T-cell (primary cell): ENCODE measurements at places on chromosomes 6 and 20. TPM values are rescaled to one million over a fixed set of nuclear protein-coding genes. Genes with fewer than 3 reads are reported as not detected.

- DNase-seq: no peak
Measured at GRCh38 chr6:9116026-9116425, 680.7 kb upstream of the SLC35B3 start.

GRCh38 chr6:98687752-98688151 lies 146.6 kb upstream of the POU3F2 start:
- DNase-seq: no peak

DNA sequence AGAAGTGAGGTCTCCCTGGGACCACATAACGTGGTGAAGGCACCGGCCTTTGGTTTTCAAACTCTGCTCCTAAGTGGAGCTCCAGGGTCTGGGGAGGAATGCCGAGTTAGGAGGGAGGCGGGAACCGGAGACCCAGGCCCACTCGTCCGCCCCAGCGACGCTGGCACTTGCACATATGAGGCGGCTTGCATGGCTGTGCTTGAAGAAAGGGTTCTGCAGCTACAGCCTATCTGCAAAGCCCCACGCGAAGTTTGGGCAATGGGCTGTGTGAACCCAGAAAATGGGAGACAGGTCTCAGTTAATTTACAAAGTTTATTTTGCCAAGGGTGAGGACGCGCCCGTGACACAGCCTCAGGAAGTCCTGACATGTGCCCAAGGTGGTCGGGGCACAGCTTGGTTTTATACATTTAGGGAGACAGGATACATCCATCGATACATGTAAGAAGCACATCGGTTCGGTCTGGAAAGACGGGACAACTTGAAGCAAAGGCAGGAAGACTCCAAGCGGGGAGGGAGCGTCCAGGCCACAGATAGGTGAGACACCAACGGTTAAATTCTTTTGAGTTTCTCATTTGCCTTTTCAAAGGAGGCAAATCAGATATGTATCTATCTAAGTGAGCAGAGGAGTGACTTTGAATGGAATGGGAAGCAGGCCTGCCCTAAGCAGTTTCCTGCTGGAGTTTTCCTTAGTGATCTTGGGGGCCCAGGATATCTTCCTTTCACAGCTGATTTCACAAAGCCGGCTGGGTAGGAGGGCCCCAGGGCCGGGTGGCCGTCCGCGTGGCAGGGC lies 782 bp upstream of the PCMTD2 start:
- no peak for DNase-seq

GRCh38 chr6:135826236-135826804 lies 25.2 kb upstream of the PDE7B start:
- no peak for DNase-seq

DNA sequence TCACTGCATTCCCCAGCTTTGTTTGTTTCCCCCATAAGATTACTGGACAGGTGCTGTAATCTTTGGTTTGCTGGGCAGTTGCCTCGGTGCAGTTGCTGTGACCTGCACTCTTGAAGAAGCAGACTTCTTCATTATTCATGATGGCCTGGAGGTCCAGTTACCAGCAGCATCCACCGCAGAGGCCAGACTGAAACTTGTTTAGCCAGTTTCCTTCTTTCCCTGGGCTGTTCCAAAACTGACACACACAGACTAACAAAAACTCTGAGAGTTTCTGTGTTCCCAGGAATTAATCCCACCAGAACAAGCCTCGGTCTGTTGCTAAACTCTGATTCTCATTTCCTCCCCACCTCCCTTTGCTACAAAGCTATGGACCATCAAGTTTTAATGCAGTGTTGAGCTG lies 144.1 kb downstream of the QRSL1 start:
- DNase-seq: no peak

DNA sequence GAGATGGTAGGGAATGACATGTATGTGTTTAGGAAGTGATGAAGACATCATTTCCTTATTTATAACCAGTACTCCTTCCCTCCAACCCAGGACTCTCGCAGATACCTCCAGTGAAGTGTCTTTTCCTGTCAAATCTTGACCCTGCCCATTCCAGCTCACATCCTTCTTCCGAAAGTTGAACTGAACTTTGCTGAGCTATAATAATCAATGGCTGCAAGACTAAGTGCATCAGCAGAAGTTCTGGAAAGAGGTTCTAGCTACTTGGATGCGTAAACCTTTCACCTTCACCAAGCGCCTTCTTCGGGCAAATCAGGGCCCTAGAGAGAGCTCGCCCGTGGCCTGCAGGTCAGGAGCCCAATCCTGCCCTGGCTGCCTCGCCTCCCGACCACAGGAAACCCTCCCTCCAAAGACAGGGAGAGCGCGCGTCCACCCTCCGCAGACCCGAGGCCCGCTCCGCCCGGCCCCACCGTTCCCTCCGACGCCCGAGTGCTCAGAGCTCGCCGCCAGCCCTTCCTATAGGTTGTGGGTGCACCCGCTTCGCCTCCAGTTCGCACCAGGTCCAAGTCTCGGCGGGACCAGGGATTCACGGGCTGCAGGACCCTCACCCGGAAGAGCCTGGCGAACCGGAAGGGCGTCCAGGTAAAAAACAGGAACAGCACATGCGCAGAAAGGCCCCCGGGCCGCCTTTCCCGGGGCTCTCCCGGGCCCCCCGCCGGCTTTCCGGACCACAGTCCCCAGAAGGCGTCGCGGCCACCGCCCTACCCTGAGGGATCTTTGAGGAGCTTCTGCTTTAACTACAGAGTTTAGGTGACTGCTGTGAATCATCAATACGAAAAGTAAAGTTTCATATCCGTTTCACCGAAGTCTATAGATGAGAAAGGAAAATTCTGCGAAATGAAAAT lies at the start of gene ZNF334:
ZNF334 (minus strand) TSS at position 617 of the 902 bp plus-strand sequence. CDS start 1,457 bp downstream, outside the sequence.
- no peak for DNase-seq

DNA sequence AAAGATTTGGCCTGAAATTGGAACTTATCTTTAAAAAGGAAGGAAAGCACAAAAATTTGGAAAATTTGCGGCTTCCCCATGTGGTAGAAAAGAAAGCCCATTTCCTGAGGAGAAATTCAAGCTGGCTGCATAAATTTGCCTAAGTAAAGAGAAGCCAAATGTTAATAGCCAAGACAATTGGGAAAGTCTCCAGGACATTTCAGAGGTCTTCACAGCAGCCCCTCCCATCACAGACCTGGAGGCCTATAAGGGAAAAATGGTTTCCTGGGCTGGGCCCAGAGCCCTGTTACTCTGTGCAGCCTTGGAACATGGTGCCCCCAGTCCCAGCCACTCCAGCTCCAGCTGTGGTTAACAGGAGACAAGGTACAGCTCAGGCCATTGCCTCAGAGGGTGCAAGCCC lies 736.5 kb downstream of the HACE1 start:
- no peak for DNase-seq

DNA sequence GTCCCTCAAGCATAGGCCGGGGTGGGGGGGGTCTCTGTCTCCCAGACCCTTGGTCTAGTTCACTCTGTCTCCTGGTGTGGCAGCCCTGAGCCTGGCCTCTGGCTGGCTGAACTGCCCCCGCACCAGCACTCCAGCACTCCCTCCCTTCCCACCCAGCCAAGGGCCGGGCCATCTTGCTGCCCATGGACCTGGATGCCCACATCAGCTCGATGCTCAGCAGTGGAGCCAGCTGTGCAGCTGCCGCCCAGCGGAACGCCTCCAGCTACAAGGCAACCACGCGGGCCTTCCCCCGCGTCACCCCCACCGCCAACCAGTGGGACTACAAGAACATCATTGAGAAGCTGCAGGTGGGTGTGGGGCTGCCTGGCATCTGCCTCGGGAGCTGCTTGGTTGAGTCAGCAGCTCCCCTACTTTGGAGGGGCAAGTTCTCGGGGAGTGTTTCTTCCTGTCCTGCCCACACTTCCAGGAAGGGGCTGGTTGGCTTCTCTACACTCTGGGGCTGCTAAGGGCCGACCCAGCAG lies 28.4 kb downstream of the UQCC2 start:
- peak; percentile 22 for DNase-seq

DNA sequence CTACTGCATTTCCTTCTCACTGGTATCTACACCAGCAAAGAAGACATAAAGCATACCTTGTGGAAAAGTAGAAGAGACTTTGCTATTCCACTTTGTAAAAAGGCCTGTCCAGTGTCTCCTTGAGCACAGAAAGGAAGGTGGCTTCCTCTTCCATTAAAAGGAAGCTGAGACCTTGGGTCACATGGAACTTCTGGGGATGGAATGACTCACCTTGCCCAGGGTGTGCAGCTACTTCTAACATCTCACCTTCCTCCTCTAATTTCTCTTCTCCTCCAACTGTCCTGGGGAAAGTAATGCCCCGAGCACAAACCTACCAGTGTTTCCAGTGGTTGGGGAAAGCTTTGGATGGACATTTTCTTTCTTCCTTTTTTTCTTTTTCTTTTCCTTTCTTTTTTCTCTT lies 848.8 kb upstream of the MAP3K7 start:
- DNase-seq: no peak

- no peak for DNase-seq
Measured at GRCh38 chr6:10956776-10957175, 69.9 kb downstream of the SYCP2L start.

GRCh38 chr20:46269372-46269771 lies 38.9 kb downstream of the CDH22 start:
- DNase-seq: no peak

GRCh38 chr6:48813836-48814235 lies 649.2 kb downstream of the MMUT start:
- no peak for DNase-seq

GRCh38 chr6:79628466-79629288 lies 2.5 kb upstream of the SH3BGRL2 start:
- DNase-seq: no peak

DNA sequence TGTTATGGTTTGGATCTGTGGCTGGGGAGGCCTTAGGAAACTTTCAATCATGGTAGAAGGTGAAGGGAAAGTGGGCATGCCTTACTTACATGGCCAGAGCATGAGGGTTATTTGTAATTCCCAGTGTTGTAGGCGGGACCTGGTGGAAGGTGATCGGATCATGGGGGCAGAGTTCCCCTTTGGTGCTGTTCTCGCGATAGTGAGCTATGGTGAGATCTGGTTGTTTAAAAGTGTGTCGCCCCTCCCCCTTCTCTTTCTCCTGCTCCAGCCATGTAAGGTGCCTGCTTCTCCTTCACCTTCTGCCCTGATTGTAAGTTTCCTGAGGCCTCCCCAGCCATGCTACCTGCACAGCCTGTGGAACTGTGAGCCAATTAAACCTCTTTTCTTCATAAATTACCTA lies 145.8 kb downstream of the TFAP2C start:
- DNase-seq: no peak

- DNase-seq: no peak
Measured at GRCh38 chr6:122082370-122082769, 317.1 kb upstream of the HSF2 start.

- no peak for DNase-seq
Measured at GRCh38 chr20:9583151-9583550, 68.8 kb downstream of the LAMP5 start.

DNA sequence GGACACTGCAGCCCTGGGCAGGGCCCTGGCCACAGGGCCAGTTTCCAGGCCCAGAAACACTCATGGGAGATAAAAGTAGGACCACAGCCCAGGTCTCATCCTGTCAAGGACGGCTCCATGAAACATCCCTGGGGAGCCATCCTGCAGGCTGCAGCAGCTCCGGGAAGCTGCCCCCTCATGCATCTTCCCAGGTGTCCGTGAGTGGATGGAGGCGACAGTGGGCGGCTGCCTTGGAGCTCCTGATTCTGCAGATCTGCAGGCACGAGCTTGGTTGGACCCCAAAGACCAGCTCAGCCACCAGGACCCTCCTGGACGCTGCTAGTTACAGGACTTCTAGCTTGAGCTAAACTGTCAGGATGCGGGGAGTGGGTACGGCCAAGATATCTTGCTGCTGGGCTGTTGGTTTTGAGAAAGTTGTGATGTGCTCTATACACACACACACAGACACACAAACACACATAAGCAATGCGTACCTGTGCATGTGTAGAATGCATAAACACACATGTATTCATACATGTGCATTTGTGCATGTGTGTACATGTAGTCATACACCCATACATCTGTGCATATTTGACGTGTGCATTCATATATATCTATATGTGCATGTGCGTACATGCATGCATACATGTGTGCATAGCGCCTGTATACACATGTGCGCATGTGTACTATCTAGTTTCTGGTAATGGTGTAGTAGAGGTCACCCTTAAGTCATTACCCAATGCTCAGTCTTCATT lies 297.8 kb downstream of the TAF4 start:
- DNase-seq: no peak

- no peak for DNase-seq
Measured at GRCh38 chr6:169233181-169233580, 20.5 kb downstream of the THBS2 start.

- DNase-seq: no peak
Measured at GRCh38 chr20:2252419-2252997, 43.3 kb upstream of the TGM3 start.

- DNase-seq: no peak
Measured at GRCh38 chr6:14068133-14068532, 49.4 kb upstream of the CD83 start.

DNA sequence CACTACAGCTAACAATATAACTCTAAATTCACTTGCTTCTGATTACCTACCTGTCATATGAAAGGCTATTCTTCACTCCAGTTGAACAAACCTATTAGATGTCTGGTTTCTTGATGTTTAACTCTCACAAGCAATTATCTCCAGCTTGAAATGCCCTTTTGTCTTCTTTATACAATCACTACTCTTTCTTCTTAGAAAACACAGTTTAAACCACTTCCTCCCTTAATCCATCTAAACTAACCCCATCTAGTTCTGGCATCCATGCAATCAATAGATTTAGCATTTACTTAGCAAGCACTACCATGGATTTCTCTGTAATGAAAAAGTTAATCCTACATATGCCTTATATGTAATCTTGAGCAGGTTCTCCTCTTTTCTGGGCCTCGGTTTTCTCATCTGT lies 127.3 kb downstream of the ATXN1 start:
- DNase-seq: no peak

DNA sequence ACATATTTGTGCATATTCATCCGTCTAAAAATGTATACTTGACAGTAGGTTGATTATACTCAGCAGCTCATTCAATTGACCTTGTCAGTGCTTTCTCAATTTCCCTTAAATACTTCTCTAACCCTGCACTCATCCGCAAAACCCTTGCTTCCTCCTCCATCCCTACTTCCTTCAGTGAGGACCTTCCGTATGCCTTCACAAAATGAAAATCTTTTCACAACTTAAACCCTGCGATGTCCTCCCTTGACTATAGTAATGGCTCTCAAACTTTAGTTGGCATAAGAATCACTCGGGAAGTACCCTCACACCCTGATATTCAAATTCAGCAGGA lies 5.2 kb downstream of the MBOAT1 start:
- DNase-seq: no peak

DNA sequence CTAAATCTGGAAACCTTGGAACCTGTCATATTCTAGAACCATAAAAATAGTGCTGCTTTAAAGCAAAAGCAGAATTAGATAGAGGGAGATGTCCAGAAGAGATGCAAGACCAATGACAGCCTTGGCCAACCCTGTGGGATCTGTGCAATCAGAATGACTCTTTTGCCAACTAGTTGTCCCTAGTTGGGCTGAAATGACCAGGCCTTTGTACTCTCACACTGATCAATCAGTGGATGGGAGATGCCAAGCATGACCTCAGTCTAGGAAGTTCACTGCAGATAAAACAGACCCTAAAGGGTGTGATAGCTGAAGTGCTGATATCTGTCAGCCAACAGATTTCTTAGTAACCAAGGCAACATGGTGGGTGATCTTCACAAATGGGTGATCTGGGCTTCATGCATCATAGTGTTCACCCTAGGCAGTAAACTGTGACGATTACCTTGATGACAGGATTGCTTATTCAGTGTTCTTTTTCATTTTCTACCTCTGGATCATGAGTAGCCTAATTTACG lies 52.1 kb downstream of the BCKDHB start:
- DNase-seq: no peak

The SCUBE3 gene
- 0.03 TPM for total RNA-seq

The RAD21L1 gene
- total RNA-seq: 0.73 TPM

The CRNKL1 gene
- total RNA-seq: 27.0 TPM

The LPA gene
- total RNA-seq: not detected

The SYCP2L gene
- total RNA-seq: not detected

The VSTM2L gene
- not detected for total RNA-seq

The GABRR2 gene
- 1.5 TPM for total RNA-seq
